ENCODE measurements at places on chromosomes 4 and X.
A peak's percentile ranks its signal among the peaks of the same experiment; 100 is the strongest.

GRCh38 chr4:143347484-143348111 lies 10.9 kb downstream of the GAB1 start:
- no peak for DNase-seq

DNA sequence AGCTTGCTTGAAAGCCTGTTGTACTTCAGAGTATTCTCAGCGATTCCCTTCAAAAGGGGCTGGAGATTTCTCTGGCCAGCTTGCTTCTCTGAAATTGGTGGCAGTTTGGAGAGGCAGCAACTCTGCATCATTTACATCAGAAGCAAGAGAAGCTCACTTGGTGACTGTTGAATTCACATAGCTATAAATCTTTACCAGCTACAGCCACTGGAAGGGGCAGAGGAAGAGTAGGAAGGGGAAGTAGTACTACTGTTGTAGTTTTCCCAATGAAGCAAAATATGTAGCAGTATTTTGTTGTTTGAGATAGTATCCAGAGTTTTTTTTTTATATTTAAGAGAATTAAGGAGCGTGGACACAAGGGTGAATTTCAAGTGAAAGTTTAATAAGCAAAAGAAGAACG lies 2.8 kb downstream of the TENT5D start:
- DNase-seq = no peak

DNA sequence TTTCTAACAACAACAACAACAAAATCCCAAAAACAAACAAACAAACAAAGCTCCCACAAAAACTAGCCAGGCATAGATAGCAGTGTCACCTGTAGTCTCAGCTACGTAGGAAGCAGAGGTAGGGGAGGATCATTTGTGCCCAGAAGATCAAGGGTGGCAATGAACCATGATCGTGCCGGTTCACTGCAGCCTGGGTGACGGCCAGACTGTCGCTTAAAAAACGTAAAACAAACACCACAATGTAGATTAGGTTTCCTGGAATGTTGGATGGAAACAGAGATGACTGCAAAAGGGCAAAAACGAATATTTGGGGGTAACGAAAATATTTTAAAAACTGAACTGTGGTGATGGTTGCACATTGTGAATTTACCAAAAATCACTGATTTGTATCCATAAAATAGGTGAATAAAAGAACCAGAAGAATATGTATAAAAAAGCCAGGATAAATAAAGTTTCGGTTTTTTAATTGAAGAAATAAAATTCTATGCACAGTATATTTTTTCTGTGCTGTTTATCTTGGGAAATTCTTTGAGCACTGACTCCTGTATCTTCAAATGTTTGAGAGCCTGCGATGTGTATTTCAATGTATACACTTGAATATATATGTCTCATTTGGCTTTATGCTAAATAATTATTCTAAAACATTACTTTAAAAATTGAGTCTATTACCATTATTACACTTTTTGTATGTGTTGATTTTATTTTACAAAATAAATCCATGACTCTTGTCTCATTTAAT lies 1477.0 kb downstream of the PCDH7 start:
- DNase-seq = no peak

DNA sequence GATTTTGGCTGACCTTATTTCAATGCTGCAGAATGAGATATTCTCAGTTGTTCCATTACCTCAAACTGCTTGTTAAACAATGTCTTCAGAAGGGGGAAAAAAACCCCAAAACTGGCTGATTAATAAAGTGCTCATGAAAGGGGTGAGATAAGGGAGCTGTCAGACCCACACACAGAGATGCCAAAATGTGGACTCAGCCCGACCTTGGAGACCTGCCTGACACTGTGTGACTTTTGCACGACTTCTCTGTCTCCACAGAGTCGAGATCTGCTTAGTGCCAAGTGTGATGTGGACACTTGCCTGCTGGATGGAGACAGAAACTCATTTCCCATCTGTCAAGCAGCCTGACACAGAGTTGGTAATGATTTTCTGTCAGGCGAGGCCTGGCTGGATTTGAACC lies 31.5 kb downstream of the REELD1 start:
- DNase-seq = no peak

DNA sequence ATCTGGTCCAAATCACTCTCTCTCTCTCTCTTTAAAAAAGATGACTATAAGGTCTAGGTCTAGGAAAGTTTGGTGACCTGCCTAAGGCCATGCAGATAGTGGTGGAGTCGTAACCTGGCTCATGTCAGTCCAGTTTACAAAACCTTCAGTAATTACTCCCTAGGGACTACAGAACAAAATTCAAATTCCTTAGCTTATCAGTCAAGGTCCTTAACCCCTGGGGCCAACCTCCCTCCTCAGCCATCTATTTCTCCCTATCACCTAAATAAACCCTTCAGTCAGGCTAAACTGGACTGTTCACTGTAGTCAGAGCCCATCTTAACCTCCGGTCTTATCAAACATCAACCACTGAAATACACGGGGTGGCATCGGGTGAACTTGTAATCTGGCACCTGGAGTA lies 68.9 kb downstream of the MAP3K15 start:
- DNase-seq = no peak

- DNase-seq = no peak
These were observed 15.2 kb downstream of the ATOH1 start for GRCh38 chr4:93843772-93844171.

DNA sequence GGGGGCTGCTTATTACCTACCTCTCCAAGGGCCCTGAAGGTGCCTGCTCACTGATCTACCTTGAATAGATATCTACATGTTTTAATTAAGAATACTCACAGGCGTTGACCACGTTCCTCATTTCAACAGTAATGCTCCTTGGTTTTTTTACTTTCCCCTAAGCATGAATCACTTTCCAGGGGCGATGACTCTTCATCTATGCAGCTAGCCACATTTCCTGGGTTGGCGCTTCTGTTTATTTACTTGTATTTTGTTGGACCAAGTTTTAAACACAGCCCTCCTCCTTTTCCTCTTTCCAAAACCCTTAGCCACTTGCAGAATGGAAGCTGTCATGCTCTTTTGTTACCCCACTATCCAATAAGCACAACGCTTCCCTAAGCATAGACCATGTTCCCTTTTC lies 50.8 kb downstream of the CBLL2 start:
- peak; percentile 30 for DNase-seq

DNA sequence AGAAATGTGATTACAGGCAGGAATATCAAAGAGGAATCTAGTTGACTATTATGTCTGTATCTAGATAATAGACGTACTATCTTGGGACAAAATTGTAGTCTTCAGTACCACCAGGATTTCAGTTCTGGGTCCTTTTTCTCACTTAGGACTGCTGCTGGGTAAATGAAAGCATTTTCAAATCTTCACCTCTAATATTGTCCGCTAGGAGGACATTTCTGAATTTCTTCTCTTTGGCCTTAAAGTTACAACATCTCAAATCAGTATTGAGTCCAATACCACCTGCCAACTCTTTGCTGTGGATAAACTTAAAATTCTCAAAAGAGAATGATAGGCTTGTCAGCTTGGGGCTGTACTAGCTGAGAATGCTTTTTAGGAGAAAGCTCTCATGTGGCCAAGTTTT lies 6.0 kb downstream of the FGF16 start:
- no peak for DNase-seq

GRCh38 chr4:174036111-174036510 lies 247.4 kb downstream of the FBXO8 start:
- no peak for DNase-seq

- no peak for DNase-seq
These were observed 35.1 kb downstream of the ENPEP start for GRCh38 chr4:110510955-110511544.

GRCh38 chr4:55865228-55865806 lies 11.9 kb downstream of the EXOC1 start:
- peak; percentile 27 for DNase-seq

DNA sequence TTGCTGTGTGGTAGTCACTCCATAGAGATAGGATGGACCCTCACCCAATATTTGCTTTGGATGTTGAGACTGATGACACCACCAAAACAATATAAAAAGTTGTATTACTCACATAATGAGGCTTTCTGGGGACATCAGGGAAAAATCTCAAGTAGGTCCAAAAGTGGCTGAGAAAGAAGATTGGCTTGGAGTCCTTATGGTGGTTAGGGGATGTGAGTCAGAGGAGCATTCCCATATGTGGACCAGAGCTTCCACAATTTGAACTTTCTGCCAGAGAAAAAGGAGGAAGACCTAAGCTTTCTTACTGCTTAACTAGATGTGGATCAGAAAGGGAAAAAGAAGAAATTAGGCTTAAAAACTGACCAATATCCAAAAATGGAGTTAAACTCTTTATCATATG lies 460.5 kb downstream of the SH3BGRL start:
- no peak for DNase-seq

GRCh38 chr4:26432419-26432818 lies 57.9 kb downstream of the CCKAR start:
- no peak for DNase-seq

GRCh38 chrX:94545722-94546121 lies 871.7 kb downstream of the FAM133A start:
- DNase-seq = no peak

- no peak for DNase-seq
These were observed 2.9 kb downstream of the LRPAP1 start for GRCh38 chr4:3529363-3529762.

DNA sequence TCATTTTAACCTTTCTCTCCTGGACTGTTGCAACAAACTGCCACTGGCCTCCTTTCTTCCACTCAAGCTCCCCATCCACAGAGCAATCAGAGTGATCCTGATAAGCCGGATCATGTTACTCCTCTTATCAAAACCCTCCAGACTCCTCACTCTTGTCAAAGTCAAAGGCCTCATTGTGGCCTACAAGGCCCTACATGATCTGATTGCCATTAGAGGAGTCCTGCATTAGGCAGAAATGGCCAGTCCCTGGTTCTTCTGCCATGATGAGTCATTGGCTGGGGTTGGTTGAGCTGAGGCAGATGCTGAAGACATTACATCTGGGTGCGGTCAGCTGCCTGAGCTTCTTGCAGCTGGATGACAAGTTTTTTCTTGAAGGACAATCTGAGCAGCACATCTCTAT lies 32.7 kb upstream of the CASK start:
- no peak for DNase-seq

DNA sequence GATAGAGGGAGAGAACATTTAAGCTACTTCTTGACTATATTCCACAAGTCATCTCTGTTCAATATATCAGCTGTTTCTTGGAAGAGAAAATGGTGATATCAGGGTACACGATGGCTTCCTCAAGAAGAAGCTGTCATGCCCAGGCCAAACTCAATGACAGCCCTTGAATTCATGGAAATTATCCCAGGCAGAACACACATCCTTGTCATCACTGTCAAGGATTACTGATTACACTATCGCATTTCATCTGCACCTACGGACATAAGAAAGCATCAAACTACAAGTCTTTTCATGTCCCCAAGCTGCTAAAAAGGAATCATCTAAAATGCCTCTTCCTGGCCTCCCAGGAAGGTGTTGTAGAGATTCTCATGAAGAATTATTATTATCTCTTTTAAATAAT lies 165.2 kb upstream of the SLC7A11 start:
- no peak for DNase-seq

DNA sequence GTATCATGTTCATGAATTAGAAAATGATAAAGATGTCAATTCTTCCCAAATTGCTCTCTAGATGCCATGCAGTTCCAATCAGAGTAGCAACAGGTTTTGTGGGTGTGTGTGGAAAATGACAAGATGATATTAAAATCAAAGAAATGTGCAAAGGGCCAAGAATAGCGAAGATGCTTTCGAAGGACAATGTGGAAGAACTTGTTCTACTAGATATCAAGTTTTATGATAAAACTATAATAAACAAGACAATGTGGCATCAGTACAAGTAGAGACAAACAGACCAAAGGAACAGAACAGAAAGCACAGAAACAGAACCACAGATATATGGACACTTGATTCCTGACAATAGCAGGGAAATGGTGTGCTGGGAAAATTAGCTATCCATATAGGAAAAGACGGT lies 9.0 kb downstream of the TAB3 start:
- no peak for DNase-seq

- DNase-seq = no peak
These were observed 485.1 kb downstream of the TRIML1 start for GRCh38 chr4:188624370-188624769.

GRCh38 chr4:40564815-40565483 lies 64.7 kb downstream of the RBM47 start:
- DNase-seq = no peak

- no peak for DNase-seq
These were observed 199.2 kb downstream of the RASL11B start for GRCh38 chr4:53061091-53061850.

DNA sequence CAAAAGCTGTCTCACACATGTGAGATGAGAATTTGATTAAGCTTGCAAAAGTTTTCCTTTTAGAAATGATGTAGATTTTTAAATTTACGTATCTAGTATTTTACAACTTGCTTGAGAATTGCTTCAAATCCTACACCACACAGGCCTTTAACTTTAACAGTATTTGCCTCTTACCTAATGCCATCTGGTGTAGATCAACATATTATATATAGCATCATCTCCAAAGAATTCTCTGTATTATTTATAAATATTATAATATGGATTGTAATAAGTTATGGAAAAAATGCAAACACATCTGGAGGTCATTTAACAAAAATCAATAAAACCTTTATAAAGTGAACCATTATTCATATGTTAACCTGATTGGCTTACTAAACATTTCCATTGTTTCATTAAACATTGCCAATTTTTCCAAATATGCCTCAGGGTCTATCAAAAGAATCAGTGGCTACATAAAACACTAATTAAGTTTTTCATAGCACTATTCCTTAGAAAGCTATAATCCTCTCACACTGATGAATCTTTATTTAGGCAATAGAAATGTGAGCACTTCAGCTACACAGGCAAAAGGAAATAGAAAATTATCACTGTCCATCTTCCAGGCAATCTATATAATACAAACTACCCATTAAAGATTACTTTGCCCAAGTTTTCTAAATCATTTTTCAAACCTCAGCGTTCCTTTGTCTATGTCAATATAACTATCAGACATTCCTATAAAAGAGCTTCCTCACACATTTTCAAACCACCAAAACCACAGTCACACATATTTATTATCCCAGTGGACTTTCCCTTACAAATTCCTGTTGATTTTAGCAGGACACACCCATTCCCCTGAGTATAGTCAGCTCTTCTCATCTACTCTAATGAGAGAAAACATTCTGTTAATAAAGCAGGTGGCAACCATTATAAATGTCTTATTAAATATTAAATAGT lies 83.5 kb upstream of the INTU start:
- DNase-seq = no peak

- no peak for DNase-seq
These were observed 195.8 kb downstream of the PDHA2 start for GRCh38 chr4:96035727-96036126.

DNA sequence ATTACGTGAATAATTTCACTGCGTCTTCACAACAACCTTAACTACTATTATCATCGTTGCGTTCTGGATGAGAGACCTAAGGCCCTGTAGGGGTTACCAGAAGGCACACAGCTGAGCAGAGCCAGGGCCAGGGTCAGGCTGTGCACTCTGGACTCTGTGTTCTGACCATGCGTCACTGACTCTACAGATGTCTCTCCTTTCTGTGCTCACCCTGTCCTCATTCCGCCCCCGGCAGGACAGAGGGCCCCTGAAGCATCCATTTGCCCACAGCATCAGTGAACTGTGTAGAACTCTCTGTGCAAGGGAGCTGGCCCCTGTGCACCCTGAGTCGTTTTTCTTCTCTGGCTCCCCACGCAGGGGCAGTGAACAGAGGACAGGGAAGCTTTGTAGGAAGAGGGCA lies 21.3 kb downstream of the GPKOW start:
- no peak for DNase-seq

- DNase-seq = no peak
These were observed 26.5 kb downstream of the SLC10A7 start for GRCh38 chr4:146495269-146495668.

Measured in HS-27A (cell line).